ENCODE measurements at places on chromosomes 16 and 17.

DNA sequence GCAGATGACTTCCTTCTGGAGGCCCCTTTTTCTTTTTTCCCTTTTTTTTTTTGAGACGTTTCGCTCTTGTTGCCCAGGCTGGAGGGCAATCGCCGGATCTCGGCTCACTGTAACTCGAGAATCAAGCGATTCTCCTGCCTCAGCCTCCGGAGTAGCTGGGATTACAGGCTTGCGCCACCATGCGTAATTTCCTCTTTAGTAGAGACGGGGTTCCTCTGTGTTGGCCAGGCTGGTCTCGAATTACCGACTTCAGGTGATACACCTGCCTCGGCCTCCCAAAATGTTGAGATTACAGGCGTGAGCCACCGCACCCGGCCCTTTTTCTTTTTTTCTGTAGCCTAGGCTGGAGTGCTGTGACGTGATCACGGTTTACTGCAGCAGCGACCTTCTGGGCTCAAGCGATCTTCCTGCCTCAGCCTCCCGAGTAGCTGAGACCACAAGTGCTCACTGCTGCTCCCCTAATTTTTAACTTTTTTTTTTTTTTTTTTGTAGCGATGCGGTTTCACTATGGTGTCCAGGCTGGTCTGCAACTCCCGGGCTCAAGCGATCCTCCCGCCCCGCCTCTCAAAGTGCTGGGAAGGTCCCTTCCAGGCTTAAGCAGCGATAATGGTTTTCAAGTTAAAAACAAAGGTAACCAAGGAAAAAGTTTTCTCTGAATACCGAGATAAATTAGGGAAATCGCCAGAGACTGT, 956 bp upstream of the IST1 start:
- peak; percentile 24 for DNase-seq

DNA sequence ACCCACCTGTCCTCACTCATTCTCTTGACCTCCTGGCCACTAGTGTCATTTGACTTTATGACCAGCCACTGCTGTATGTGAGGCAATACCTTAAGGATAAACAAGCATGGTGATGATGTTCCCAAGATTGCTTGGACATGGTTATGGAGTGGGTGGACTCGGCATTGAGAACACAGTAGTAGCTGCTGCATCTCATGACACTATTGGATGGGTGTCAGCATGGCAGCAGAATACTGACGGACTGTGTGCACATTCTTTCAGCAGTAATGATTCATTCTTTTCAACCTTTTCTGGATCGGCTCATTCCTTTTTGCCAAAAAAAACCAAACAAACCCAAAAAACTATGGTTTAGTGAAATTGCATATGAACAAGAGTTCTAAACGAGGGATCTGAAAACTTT, 13.5 kb downstream of the SPECC1 start:
- DNase-seq: no peak

DNA sequence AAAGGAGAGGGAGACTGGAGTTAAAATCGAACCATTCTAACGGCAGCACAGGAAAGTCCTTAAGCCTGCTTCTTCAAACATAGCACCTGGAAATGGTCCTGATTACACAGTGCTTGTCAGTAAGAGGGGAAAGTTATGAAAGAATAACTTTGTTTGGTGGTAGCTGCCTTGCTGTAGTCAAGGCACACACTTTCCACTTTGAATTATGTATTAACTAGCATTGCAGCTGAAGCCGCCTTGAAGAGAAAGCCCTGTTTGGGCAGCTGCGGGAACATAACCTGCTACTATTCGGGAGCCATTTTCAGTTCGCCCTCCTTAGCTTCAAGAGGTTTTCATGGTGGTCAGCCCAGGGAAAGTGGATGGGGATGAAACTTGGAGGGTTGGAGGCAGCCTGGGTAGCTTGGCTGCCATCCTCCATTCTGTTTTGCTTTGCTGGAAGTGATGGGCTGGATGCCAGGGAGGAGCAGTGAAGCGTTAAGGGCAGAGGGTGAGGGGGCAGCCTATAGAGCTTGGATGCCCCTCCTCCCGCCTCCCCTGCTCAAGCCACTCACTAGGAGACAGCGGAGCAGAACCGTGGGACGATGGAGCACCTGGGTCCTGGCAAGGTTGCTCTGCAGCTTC, 5.3 kb upstream of the HAS3 start:
- DNase-seq: no peak

DNA sequence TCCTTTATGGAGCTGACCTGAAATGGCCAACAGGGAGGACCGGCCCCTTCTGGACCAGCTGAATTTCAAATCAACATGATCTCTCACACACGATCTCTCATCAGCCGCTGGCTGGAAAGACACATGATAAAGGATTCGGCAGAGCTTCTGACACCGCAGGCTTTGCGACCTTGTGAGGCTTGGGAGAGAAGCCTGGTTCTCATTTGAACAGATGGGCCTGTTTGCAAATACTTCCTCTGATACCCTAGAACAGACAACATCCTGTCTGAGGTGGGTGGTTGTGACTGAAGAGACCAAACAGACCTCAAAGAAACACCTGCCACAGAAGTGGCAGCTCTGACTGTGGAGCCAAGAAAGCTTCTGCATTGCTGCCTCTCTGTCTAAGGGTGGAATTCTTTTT, 77.9 kb upstream of the SDK2 start:
- DNase-seq: no peak

GRCh38 chr17:44229090-44229489, 9.6 kb upstream of the UBTF start:
- no peak for DNase-seq

DNA sequence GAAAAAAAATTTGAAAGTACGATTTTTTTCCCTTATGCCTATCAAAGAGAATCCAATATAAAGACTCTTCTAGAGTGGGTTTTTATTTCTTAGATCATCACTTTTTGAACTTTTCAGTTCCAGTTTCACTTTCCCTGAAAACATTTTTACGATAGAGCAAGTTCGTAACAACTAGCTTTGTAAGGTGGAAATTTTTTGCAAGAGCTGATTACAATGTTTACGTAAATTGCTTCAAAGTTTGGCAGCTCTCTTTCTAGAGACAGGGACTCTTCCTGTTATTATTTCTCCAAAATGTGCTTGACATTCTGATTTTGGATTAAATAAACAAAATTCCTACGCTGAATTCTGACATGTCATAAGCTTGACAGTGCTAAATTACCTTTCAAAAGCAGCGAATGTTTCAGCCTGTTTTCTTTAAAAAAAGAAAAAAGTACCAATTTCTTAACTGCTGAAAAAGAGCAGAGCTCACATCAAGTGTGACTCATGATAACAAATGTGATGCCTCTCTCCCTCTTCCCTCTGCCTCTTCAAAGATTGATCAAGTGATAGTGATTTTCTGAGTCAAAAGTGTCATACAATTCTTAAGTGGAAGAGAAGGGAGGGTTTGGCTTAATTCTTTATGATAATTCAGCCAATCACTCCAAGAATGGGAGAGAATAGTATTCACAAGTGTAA, 175.2 kb downstream of the KCNJ2 start:
- DNase-seq: no peak

- DNase-seq: no peak
These were observed 11.5 kb downstream of the DEXI start for GRCh38 chr16:10930755-10931093.

DNA sequence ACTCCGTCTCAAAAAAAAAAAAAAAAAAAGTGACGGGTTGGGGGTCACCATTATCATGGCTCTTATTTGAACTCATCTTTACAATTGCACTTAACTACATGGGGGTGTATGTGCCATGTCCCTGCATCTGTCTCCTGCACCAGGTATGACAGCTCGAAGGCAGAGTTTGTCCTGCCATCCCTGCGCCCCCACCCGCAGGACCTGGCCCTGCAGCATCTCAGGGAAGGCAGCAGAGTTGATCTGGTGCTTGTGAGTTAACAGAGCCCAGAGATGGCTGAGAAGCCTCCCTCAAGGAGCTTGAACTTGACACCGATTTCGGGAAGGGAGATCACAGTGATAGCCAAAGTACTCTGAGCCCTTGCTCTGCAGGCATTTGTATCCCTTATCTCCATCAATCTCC, 44.8 kb downstream of the C16orf82 start:
- DNase-seq: no peak

- peak; percentile 63 for DNase-seq
These were observed 78.6 kb upstream of the ZNF469 start for GRCh38 chr16:88303890-88304819.

DNA sequence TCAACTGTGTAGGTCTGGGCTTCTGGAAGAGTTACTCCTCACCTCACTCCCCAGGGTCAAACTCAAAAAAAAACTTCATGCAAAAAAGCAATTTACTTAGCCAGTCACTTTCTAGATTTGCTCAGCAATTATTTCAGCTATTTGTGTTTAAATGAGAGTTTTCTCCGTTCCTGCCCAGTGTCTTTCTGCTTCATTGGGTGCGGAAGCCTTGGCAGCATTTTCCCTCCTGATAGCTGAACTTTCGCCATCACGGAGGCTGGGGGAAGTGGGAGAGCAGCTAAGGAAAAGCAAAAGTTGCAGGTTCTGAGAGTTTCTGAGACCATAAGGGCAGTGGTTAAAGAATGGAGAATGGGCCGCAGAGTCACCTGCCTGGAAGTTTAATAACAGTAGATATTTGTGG, 287.1 kb upstream of the DYNLRB2 start:
- DNase-seq: no peak

- DNase-seq: no peak
These were observed 503.4 kb downstream of the MAF start for GRCh38 chr16:79097166-79097565.

DNA sequence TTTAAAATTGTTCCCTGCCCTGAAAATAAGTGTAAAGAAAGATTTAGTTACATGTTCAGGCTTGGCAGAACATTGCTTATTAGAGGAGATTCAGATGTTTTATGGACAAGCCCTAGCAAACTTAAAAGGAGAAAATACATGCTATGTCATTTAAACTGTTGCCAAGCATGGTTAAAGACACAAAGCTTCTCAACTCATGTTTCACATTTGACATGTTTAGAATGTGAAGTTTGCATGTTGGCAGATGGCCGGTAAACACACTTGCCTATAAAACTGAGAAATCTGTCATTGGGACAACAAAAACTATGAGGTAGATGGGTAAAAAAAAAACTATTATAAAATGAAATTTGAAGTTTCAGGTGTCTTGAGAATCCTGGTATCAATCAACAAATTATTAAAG, 5.8 kb downstream of the KRTAP29-1 start:
- DNase-seq: no peak

DNA sequence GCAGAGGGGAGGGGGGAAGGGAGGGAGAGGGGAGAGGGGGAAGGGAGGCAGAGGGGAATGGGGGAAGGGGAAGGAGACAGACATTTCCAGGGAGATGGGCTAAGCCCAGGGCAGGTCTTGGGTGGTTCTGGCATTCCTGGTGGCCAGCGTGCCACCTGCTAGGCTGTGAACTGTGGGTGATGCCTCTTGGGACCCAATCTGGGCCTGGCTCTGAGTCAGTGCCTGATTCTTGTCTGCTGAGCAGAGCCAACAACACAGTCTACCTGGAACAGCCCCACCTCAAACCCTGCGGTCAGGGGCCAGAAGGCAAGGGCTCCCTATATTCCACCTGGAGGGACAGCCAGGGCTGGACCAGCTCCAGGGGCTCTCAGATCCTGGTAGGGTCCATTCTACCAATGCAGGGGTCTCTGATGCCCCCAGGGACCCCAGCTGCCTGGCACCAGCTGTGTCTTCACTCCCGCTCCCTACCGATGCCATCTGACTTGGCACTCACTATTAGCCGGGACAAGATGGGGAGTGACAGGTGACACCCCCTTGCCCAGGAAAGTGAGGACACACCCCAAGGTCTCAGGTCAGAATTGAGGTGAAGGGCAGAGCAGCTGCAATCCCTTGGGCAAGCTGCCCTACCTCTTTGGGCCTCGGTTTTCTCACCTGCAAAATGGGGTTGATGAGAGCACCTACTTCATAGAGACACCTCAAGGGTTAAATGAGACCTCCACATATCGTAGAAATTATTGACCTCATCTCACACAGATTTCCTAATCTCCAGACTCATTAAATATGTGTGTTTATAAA, 87.2 kb downstream of the LITAF start:
- DNase-seq: no peak

GRCh38 chr17:10178506-10178991, 19.9 kb downstream of the GAS7 start:
- no peak for DNase-seq

- DNase-seq: no peak
These were observed 593 bp downstream of the CDIPT start for GRCh38 chr16:29862383-29862883.

DNA sequence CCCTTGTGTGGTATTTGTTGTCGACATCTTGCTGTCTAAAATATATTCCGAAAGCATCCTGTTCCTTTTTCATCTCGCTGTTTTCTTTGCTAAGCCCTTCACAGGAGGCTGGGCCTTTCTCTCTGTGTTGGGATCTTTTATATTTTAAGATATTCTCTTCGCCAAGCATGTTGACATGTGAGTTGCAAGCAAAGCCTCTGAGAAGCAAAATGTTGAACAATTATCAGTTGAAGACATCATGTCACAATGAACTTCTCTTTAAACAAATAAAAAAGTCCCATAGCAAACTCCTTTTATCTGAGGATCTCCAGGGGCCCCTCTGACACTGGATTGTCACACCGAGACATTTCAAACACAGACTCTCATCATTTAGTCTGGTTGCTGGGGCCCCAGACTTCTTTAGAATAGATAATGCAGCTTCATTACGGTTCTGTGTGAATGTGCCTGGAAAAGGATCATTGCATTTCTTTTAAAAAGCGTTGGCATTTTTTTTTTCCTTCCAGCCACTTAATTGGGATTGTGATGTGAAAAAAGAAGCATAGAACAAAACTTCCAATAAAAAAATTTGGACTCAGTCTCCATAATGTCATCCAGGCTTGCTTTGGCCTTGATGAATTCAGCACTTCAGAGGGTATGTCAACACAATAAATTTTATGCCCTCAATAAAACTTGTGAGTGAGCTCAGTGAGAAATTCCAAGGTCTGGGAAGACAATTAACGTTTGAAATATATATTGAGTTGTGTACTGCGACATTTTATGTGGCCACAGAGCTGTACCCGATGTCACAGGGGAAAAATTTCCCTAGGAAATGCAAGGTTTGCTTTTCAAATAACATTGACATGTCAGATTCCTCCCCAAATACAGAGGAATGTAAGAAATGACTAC, 496.8 kb downstream of the XYLT1 start:
- DNase-seq: no peak

- DNase-seq: no peak
These were observed 36.3 kb upstream of the CCL2 start for GRCh38 chr17:34218748-34219147.

DNA sequence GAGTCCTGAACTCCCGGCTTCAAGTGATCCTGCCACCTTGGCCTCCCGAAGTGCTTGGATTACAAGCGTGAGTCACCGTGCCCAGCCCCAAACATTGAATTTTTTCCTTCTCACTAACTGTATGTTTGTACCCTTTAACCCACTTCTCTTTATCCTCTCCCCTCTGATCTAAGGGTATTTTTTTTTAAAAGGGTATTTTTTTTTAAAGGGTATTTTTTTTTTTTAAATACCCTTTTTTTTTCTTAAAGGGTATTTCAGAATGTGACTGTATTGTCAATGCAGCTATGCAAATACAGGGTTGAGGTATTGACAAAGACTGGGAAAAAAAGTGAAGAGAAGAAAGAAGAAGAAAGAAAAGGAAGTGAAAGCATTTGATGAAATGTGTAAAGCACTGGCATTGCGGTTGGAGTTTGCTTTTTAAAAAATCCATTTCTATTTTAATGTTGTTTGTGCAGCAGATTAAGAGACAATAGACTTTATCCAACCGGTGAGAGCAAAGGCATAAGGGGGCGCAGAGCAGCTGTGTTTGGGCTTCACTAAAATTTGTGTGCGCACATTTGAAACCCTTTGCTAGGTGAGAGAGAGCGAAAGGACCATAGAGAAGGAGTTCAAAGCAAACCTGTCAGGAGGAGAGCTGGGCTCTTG, 42.4 kb downstream of the SYT17 start:
- DNase-seq: no peak
